ENCODE measurements at places on chromosomes 16 and 17.

DNA sequence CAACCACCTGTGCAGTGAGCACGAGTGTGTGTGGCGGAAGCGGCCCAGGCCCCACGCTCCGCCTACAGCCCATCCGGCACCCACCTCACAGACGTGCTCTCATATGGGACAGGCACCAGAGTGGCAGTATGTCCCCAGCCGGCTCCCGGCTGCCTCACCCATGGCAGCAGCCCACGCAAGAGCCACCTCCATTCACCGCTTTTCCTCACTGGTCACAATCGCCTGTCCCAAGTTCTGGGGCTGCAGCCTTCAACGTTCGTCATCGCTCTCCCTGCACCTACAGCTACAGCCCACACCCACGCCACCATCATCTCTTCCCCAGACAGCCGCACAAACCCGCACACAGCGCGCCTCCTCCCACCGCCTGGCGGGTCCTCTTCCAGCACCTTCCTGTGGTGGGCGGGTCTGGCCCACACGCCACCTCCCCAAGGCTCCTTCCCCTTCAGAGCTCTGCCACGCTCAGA lies 17.5 kb upstream of the TRAP1 start:
- no peak for DNase-seq

GRCh38 chr17:6509031-6509771 lies 47.2 kb downstream of the PITPNM3 start:
- DNase-seq = no peak

DNA sequence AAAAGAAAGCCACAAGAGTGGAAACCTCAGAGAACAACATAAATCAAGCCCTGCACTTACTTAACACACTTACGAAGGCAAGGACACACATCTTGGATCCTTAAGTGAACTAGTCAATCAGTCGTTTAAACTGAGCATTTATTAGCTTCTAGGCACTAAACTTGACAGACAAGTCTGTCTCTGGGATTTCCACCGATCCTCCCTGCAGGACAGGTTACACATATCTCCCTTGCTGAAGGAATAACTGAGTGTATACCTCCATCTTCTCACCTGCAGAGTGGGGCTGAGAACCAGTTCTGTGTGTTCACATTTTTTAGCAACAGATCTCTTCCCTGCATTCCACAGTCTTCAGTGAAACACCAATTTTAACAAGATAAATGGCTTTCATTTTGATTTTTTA lies 8.9 kb downstream of the GP2 start:
- no peak for DNase-seq

GRCh38 chr16:21990381-21990944 lies 10.5 kb downstream of the PDZD9 start:
- no peak for DNase-seq

DNA sequence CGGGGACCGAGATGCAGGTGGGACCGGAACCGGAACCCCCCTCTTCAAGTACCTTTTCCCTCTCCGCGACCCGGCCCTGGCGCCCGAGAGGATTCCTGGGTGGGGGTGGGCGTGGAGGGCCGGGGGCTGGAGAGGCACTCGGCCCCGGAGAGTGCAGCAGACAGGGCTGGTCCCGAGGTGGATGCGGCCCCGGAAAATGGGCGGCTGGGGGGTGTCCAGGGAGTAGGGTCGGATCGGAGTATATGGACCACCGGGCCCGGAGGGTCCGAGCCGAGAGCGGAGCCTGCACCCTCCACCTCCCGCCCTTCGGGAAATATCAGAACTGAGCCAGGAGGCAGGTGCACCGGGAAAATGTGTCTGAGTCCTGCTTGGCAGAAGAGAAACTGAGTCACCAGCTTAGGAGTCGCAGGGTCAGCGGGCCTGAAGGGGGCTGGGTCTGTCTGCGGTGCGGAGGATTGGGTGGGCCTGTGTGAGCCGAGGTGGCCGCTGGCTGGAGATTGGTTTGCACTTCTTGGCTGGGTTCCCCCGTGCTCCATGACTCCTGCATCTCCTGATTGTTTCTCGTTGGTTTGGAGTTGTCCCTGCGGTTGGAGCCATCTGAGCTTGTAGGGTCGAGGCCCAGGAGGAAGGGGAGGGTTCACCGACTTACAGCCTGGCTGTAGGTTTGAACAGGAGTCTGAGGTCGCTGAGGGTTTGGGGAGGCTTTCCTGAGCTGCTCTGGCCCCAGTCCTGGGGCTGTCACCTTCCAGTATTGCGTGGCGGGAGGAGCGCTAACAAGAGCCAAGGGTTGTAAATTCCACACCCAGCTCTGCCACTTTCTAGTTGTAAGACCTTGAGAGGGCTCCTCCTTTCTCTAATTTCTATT lies 518 bp downstream of the SH2B1 start:
- no peak for DNase-seq

GRCh38 chr17:40568074-40568836 lies 3.0 kb upstream of the CCR7 start:
- no peak for DNase-seq

- peak; percentile 70 for DNase-seq
These were observed 1.5 kb downstream of the SPOP start for GRCh38 chr17:49676276-49676868.

DNA sequence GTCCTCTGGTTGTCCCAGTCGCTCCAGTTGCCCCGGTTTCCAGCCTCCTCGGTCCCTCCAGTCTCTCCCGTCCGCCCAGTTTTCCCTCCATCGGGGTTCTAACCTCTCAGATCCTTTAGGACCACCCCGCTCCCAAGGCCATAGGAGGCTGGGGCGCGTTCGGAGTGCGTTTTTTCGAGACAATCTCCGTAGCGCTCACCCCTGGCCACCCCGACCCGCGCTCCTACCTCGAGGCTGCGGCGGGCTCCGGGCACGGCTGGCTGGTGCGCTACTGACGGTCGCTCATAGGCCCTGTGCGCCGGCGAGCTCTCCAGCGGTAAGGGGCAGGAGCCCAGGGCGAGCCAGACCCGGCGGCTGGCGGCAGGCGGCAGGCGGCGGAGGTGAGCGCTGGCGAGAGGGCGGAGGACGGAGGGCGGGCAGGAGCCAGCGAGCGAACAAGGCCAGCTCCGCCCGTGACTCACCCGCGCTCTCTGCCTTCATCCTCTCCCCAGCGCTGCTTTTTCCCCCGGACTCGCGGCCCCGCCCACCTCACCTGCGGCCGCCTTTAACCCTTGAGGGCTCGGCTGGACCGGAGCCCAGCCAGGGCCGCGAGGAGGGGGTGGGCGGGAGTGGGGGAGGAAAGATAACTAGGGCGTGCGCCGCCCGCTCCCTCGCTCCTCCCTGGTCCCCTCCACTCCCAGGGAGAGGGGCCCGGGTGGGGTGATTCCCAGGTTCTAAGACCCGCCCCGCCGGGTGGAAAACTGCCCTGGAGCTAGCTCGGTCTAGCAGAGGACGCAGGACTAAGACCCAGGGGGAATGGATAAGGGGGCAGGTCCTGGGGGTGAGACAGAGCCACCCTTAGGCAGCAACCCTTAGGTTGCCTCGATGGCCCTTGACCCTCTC lies at the start of gene SP6:
SP6 (minus strand) TSS at position 472 of the 882 bp plus-strand sequence. CDS start 2,734 bp downstream, outside the sequence.
- DNase-seq = peak; percentile 61

DNA sequence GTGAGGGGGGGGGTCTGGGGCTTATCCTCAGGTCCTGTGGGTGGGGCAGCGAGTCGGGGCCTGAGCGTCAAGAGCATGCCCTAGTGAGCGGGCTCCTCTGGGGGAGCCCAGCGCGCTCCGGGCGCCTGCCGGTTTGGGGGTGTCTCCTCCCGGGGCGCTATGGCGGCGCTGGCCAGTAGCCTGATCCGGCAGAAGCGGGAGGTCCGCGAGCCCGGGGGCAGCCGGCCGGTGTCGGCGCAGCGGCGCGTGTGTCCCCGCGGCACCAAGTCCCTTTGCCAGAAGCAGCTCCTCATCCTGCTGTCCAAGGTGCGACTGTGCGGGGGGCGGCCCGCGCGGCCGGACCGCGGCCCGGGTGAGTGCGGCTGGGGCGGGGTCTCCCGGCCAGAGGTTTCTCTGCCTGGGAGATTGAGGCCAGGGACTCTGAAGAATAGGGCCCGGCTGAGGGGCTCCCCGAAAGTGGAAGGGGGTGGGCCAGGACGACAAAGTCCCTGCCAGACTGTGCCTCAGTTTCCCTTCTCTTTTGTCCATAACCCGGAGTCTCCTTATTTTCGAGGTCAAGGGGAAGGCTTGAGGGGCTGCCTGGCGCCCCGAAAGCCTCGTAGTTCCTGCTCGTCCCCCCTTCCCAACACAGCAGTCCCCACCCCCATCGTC lies at the start of gene FGF11:
FGF11 (plus strand) TSS at position 51 of the 651 bp plus-strand sequence; CDS start at position 160, 109 bp downstream.
- DNase-seq = no peak

DNA sequence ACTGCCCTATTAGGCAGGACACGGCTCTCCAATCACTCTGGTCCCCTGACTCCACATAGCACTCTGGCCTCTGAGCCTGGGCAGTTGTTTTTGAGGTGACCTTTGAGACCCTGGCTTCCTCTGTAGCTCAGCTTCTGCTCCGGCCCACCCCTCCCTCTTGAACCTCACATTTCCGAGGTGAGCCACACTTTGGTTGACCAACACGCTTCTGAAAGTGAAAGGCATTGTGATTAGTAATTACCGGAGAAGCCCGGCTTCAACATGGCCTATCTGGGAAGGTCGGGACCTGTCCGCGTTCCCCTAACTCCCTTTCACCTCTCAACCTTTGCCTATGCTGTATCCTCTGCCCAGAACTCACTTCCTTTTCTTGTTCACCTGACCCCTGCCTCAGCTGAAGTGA lies 10.3 kb upstream of the ITGAX start:
- no peak for DNase-seq

DNA sequence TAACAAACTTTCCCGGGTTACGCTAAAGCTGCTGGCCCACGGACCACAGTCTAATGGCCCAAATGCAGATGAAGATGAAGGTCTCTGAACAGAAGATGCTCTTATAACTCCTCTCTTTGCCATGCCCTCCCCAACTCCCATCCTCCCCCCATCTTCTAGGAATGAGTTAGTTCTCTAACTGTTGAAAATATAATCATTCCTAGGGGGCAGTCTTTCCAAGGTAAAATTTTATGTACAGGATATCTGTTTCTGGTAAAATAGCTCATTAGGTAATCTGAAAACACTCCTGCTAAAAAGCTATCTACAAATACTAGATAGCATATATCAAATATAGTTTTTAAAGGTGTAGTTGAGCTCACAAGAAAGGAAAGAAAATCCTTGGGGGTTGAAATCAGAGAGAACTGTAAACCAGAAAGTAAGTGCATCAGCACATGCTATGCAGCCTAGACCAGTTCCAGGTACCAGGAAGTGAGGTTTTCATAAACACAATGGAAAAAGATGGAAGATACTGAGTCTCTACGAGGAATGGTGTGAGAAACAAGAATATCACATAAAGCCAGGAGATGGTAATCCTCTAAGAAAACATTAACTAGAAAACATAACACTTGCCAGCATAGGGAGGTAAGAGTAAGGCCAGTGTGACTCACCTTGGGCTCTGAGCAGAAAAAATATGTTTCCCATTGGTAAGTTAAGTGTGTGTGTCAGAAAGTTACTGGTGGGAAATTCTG lies 38.1 kb downstream of the CMC2 start:
- no peak for DNase-seq

DNA sequence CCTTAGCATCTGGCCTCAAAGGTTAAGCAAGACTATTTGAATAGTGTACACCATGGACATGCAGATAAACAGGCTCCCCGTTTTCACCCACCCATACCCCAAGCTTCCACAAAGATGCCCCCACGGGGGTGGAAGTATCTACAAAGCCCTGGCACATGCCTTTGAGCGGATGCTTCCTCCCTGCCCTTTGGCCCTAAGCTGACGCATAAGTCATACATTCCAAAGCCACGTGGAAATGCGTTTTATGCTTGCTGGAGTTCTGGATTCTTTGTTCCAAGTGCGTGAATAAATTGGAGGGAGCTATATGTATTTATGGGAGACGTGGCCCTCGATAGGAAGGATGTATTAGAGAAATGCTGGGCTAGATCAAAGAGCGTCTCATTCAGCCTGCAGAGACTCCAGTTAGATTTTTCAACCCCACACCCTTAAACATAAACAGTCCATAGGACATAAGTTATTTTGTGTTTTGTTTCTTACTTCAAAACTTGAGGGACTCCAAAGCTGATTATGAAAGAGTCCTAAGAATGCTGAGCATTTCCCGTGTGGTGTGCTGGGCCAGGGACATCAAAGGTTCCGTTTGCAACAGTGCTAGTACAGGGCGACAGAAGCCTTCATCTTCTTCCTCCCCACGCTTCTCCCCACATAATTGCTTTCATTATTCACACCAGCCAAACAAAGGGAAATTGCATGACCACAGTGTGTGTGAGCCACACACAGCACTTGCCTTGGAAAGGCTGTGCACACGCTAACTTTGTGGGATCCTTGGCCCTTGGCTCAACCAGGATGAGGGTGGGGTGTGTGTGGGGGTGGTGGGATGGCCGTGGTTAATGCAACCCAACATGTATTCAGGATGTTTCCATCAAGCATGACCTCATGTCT lies 73.6 kb downstream of the WIPI1 start:
- peak; percentile 36 for DNase-seq

GRCh38 chr16:67169011-67169451 lies 1.3 kb upstream of the NOL3 start:
- no peak for DNase-seq

- no peak for DNase-seq
These were observed 30.9 kb upstream of the ABCA3 start for GRCh38 chr16:2371421-2371820.

DNA sequence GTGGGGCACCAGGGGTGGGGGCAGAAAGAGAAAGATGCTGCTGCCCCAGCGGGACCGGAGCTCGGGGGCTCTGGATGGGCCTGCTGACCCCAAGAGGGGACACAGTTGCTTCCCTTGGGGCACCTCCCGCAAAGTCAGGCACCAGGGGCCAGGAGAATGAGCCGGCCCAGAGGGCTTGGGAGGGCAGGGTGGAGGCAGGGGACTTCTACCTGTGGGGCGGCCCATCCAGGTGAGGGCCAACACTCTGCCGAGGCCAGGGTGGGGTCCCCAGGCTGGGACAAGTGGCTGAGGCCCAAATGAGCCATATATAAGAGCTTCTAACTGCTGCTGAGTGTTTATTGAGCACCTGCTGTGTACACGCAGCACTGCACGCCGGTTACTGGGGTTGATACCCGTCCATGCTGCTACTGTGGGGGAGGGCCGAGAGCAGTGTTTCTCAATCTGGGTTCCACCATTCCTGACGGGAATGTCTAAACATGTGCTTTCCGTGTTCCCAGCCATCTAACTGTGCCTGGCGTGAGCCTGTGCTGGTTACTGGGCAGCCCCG lies 211.7 kb upstream of the GSE1 start:
- DNase-seq = no peak

DNA sequence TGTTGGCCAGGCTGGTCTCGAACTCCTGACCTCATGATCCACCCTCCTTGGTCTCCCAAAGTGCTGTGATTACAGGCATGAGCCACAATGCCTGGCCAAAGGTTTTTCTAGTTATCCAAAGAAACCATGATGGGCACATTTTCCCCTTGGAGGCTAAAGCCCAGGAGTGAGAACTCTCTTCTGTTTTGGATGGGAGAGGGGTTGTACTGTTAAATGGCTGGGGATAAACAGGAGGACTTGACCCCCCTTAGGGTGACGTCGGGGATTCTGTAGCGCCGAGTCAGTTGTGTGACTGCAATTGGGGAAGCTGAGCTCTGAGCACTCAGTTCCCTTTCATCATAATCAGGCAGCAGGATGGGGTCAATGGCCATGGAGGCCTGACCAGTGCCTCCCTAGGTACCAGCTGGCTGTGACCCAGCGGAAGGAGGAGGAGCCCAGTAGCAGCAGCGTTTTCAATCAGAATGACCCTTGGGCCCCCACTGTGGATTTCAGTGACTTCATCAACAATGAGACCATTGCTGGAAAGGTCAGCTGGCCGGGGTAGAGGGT lies 4.1 kb downstream of the AOC3 start:
- no peak for DNase-seq

- DNase-seq = no peak
These were observed 4.2 kb upstream of the TMEM132E start for GRCh38 chr17:34575182-34575581.
